Activated T-cell treated with anti-CD3 and anti-CD28 coated beads, Interleukin-2, amount 50 U/mL, for 24 hours (primary cell): ENCODE measurements at places on chromosomes 2 and 18.

- no peak for DNase-seq
Observed at GRCh38 chr18:63292831-63293683, 26.5 kb downstream of the BCL2 start.

- no peak for DNase-seq
Observed at GRCh38 chr18:3689986-3690763, 240.2 kb downstream of the TGIF1 start.

DNA sequence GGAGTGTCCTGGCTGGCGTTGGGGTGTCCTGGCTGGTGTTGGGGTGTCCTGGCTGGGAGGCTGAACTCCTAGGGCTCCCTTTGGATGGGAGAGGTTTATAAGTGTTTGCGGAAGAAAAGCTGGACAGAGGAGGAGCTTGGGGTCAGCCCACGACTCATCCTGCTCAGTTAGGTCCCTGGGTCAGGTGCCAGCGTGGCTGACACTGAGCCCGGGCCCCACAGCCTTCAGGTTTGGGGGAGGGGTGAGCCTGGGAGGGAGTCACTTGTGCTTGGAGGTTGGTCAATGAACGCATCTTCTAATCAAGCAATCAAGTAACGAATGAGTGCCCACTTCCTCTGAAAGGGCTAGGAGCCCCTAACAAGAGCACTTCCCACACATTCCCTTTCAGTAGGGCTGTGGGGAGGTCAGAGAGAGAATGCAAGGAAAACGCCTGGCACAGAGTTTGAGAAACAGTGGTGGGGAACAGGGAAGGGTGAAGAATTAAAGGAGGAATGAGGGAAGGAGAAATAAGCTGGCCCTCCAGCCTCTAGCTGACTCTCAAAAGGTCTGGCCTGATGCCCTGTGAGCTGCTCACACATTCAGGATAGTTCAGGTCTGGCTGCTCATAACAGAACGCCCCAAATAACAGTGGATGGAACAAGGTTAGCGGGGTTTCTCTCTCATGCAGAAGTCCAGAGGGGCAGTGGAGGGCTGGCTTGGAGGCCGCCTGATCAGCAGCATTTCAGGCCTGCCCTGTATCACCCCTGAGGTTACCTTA is 670 bp downstream of the KCNIP3 start:
- no peak for DNase-seq

- no peak for DNase-seq
Observed at GRCh38 chr2:7527165-7527722, 610.0 kb downstream of the RNF144A start.
